ENCODE measurements at places on chromosomes 1 and 21.
A peak's percentile ranks its signal among the peaks of the same experiment; 100 is the strongest.

DNA sequence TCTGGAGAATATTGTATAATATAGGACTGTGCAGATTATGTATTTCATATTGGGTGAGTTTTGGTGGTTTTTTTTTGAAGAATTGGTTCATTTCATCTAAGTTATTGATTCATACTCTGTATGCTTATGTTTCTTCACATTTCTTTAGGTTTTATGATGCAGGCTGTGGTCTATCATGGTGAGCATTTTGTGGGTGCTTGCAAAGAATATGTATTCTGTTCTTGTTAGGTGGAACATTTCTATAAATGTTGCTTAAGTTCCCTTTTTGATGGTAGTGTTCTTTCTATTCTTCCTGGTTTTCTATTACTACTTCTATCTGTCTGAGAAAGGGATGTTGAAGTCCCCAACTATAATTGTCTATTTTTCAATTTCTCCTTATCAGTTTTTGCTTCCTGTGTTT lies 42.6 kb downstream of the PKN2 start:
- no peak for DNase-seq

DNA sequence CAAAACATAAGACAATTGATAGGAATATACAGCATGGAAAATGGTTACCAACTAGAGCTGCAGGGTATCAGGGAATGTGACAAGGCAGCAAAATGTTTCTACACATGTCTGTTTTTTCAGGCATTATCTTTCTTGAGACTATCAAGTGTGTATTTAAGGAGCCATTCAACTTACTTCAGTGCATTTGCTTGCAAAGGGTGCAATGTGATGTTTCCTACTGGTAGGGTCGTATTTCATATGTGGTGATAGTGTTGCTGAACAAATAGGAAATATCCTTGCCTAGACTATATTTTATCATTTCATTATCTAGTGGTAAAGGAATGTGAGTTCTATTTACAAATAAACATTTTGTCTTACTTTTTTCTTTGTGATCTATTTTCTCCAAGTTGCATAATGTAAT lies 42.4 kb downstream of the PTPRC start:
- no peak for DNase-seq

DNA sequence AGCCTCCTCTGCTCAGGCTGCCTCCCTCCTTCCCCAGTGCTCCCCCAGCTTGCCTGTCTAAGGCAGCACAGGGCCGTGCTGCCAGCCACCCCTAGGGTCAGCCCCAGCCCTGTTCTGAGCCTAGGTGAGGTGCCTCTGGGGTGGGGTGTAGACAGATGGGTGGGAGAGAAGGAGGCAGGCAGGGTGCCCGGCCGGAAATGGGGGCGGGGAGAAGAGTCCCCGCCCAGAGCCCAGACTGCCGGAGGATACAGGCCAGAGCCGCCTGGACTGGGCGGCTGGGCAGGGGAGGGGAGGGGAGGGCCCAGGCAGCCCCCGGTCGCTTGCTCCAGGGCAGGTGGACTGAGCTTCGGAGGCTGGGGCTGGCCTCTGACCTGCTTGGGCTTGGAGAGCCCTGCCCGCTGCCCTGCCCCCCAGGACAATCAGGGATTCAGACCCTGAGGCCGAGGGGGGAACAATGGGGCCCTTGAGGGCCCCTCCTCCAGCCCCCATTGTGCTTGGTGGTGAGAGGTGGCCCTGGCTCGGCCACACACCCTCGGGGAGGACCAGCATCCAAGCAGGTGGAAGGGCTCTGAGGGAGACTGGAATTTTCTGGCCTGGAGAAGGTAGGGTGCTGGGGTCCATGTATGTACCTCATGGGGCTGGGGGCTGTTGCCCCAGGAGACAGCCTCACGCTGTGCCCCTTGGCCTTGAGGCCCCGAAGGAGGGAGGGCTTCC lies at the start of gene GJC2:
TSS of gene GJC2 (plus strand) at position 525 of the 714 bp plus-strand sequence. CDS start 7,829 bp downstream, outside the sequence.
- DNase-seq, result peak; percentile 61

DNA sequence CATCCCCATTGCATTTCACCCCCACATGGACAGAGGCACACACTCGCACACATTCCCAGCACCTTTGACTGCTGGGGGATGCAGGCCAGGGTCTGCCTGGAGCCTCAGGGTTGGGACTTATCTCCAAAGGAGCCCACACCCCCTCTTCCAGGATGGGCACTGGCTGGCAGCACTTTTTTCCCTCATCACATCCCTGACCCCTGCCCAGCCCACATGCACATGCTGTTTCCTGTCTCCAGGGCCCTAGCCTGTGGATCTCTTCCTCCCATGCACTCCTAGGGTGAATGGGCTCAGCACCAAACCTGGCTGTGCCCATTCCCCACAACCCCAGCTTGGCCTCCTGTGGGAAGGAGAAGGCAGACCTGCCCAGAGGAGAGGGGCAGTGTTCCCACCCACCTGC lies 59.3 kb downstream of the STUM start:
- no peak for DNase-seq

GRCh38 chr1:28157894-28158293 lies 18.6 kb downstream of the PTAFR start:
- DNase-seq, result no peak

- DNase-seq, result peak; percentile 37
These were observed 683 bp downstream of the LRRC8D start for GRCh38 chr1:89821322-89822108.

GRCh38 chr1:108609483-108610049 lies 49.7 kb downstream of the EEIG2 start:
- no peak for DNase-seq

GRCh38 chr1:240424740-240425464 lies 187.1 kb downstream of the GREM2 start:
- DNase-seq, result no peak

- DNase-seq, result no peak
These were observed 45.4 kb downstream of the CD247 start for GRCh38 chr1:167472752-167473521.

GRCh38 chr1:39800471-39800835 lies 11.8 kb upstream of the BMP8B start:
- no peak for DNase-seq
